Neuronal stem cell (in vitro differentiated cells): ENCODE measurements at places on chromosomes 5 and 9.

DNA sequence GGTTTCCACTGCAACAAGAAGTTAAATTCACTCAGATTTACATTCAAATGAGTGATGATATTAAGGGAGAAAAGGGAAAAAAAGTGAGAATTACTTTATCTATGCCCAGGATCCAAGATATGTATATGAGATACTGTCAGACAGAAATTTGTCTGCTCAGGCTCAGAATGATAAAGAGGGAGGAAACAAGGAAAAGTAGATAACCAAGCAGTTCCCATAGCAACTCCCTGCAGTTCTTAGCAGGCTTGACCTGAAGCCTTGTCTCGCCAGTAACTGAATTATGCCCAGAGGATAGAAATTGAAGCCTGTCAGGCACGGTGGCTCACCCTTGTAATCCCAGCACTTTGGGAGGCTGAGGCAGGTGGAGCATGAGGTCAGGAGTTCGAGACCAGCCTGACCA is 304.4 kb downstream of the TLE1 start:
- DNase-seq = no peak

- peak; percentile 11 for DNase-seq
Observed at GRCh38 chr5:57825031-57825686, 342.5 kb upstream of the ACTBL2 start.

- DNase-seq = no peak
Observed at GRCh38 chr9:109304347-109304746, 16.5 kb downstream of the EPB41L4B start.

DNA sequence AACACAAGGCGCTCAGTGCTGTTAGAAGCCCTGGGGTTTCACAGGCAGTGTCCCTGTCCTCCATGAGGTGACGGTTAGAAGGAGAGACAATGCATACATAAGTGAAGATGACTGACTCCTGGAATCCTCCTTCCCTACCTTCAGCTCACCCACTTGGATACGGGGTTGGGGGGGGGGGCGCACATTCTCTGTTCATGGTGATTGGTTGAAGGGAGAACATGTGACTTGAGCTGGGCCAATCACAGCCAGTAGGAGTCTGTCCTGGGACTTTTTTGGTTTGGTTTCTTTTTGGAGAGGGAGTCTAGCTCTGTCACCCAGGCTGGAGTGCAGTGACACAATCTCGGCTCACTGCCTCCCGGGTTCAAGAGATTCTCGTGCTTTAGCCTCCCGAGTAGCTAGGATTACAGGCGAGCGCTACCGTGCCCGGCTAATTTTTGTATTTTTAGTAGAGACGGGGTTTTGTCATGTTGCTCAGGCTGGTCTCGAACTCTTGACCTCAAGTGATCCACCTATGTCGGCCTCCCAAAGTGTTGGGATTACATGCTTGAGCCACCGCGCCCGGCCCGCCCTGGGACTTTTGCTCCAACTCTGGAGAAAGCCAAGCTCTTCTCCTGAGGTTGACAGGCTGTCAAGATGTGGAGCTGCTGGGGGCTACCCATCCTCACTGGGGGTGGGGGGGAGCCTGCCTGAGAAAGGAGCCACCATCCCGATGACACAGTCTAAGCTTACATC is 30.8 kb downstream of the SH3PXD2B start:
- DNase-seq = no peak

DNA sequence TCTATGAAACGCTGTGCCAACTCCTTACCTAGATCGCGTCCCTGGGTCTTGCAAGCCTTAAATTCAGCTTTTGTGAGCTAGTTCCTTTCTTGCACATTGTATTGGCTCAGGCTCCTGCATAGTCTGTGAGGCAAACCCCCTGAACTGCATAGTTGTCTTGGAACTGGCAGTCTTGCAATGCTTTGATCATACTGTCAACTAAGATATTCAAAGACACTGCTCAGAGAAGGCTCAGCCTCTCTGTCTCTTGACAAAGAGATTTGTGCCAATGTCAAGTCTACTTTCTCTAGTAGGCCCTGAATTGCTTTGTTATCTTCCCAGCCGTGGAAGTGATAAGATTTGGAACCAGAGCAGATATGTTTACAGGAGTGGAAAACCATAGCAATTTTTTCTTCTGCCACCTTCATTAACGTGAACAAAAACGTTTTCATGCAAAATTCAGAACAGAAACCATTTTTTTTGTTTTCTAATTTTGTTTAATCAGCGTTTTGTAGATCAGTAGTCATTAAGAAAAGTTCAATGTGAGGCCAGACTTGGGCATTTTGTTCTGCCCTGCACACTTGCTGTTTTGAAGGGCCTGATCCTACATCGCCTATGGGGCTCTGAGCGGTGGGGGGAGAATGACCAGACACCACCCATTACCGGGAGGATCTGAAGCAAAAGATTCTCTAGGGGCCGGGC is 27.6 kb upstream of the ENTREP1 start:
- no peak for DNase-seq

DNA sequence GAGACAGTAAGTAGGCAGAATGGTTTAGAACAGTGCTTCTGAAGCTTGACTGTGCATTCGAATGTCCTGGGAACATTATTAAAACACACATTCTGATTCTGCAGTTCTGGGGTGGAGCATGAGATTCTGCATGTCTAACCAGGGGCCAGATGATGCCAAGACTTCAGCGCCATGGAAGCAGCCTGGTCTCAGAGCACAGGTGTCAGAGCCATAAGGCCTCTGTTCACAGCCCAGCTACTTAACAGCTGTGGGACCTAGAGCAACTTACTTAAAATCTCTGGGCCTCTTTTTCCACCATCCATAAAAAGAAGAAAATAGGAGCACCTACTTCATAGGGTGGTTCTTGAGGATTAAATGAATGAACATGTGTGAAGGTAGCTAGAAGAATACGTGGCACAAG is 84.0 kb downstream of the GNAQ start:
- DNase-seq = no peak

GRCh38 chr5:83467371-83468035 is 4.0 kb upstream of the VCAN start:
- no peak for DNase-seq
